Testis (tissue), 5 donors: ENCODE measurements at places on chromosomes 2 and 18. TPM values are rescaled to one million over a fixed set of nuclear protein-coding genes. Genes with fewer than 3 reads are reported as not detected.

TRIM43 gene
- total RNA-seq: 1.4 TPM

UGT1A5 gene
- 0.16 TPM for total RNA-seq

POU3F3 gene
- 1.7 TPM for total RNA-seq

POTEE gene
- 127 TPM for total RNA-seq

GALR1 gene
- 0.16 TPM for total RNA-seq

PHOSPHO2 gene
- 24.4 TPM for total RNA-seq

ZFAND2B gene
- 34.3 TPM for total RNA-seq
